ENCODE measurements at places on chromosomes 1 and 21.
A peak's percentile ranks its signal among the peaks of the same experiment; 100 is the strongest.

GRCh38 chr1:96845464-96845863, 123.9 kb downstream of the PTBP2 start:
- DNase-seq, result peak; percentile 13

DNA sequence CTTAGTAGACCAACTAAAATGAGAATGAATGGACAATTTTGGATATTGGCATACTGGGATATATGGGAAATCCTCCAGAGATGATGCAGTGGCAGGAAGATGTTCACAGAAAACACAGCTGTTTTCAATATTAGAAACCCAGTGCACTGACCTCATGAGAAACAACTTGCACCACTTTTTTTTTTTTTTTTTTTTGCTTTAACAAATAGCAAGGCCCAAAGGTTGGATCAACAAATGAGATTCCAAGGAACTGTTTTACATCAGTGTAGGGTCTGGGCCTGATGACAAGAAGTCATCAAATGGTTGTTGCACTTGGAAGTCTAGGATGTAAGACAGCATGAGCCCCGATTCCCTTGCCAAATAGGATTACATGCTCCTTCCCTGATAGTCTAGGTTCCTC, 110.7 kb downstream of the SLC25A24 start:
- peak; percentile 0 for DNase-seq

GRCh38 chr1:29043274-29043965, 80.3 kb downstream of the TMEM200B start:
- DNase-seq, result no peak

- DNase-seq, result no peak
Measured at GRCh38 chr1:109259674-109260557, 10.6 kb downstream of the CELSR2 start.

- peak; percentile 52 for DNase-seq
Measured at GRCh38 chr1:200183637-200184036, 156.1 kb downstream of the NR5A2 start.

DNA sequence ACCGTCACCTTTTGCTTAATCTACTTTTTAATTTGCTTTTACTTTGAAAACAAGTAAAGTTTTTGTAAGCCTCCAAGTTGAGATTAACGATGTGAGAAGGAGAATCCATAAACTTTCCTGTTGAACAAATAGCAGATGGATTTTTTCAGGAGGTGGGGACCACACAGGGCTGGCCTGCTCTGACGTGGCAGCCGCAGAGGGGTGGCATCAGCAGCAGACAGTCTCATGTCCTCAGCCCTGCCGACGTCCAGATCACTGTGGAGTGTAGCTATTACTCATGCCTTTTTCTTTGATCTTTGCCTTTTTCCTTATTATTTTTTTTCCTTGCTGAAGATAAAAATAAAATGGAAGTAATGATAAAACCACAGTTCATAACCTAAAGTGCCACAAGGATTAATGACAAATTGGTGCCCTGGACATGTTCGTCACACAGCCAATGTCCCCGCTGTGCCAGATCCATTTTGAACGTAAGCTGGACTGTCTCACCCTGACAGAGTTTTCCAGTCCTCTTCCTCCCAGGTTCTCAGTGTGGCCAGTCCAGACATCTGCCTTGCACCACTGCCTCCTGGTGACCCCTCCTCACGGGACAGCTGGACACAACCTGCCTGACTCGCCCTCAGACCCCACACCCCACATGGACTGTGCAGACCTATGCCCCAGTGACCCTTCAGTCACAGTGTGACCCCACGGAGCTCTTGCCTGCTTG, 15.4 kb upstream of the ZBTB21 start:
- peak; percentile 90 for DNase-seq

DNA sequence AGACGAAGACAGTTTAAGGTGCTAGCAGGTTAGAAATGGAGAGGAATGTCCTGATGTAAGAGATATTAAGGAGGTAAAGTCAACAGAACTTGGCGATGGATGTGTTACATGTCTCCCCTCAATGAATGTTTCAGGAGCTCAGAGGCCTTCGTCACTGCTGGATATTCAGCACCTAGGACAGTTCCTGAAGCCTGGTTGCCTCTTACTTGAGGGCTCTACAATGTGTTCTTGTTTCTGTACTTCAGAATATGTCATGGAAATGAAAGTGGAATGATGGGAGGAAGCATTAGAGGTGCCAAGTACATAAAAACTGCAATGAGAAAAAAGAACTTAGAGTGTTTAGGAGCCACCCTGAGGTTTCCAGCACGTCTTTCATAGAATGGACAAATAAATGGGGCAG, 17.7 kb downstream of the TNR start:
- DNase-seq, result peak; percentile 22

DNA sequence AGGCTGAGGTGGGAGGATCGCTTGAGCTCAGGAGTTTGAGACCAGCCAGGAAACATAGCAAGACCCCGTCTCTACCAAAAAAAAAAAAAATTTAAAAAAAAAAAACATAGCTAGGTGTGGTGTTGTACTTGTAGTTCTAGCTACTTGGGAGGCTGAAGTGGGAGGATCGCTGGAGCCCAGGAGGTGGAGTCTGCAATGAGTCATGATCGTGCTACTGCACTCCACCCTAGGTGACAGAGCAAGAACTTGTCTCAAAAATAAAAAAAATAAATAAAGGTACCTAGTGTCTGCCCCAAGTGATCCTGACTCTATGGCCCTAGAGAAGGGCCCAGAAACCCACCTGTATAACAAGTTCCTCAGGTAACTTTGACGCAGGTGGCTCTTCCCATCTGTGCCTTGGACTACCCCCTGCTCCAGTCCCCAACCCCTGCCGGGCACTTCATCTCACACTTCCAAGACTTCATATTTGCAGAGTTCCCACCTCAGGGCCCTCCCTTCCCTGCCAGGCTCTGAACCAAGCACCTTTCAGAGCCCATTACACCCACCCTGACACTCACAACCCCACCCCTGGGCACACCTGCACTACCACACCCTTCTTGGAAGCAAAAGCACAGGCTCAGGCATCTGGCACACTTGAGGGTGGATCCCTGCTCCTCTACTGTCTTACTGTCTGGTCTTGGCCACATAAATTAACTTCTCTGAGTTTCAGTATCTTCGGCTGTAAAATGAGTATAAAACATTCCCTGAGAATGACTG, 80.2 kb upstream of the KLHDC7A start:
- DNase-seq, result no peak

- peak; percentile 100 for DNase-seq
Measured at GRCh38 chr1:55718758-55719671, 503.9 kb upstream of the USP24 start.

GRCh38 chr1:224459966-224460365, 25.4 kb upstream of the WDR26 start:
- DNase-seq, result no peak

- no peak for DNase-seq
Measured at GRCh38 chr1:8537991-8538390, 220.1 kb downstream of the SLC45A1 start.

DNA sequence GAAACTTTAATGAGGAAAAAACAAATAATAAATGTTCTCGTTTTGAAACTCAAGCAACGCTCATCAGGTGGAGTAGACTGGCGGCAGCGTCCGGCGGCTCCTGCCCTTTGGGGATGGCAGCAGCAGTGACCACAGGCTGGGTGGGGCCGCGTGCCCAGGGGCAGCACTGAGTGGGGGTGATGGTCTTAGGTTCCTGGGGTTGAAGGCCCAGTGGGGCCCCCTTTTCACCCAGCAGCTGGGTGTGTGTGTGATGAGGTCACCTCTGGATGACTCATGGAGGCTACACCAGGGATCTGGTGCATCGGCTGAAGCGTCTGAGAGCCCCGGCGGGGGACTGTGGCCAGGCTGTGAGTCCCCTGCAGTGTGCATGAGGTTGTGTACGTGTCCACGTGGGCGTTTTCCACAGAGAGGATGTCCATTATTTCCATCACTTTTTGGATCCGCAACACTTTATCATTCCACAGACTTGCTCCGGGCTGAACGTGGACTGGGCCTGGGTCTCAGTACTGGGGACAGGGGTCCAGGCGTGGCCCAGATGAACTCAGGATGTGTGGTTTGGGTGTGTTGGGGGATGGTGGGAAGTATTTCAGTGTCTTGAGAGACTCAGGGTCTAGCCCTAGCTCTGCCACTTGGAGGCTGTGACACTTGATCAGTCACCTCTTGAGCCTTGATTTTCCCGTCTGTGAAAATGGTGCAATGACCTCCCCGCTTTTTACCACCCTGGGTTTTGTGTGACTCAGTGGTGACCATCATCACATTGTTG, 25.6 kb downstream of the LDLRAP1 start:
- DNase-seq, result peak; percentile 93

- peak; percentile 91 for DNase-seq
Measured at GRCh38 chr1:182340233-182341058, 51.1 kb downstream of the GLUL start.

DNA sequence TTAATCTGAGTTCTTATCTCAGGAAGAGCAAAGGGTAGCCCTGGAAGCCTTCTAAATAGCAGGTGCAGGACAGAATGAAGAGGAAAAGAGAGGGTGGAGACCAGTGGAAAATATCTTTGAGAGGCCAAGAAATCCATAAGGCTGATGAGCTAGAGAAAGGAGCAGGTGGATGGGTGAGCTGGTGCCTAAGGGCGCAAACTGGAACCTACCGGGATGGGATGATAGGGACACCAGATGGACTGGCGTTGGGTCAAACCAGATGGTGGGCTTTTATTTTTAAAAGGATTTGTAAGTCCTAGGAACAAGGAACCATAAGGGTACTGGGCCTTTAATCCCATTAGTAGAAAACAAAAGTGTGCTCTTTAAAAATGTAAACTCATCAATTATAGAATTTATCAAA, 59.7 kb downstream of the RGL1 start:
- DNase-seq, result no peak

DNA sequence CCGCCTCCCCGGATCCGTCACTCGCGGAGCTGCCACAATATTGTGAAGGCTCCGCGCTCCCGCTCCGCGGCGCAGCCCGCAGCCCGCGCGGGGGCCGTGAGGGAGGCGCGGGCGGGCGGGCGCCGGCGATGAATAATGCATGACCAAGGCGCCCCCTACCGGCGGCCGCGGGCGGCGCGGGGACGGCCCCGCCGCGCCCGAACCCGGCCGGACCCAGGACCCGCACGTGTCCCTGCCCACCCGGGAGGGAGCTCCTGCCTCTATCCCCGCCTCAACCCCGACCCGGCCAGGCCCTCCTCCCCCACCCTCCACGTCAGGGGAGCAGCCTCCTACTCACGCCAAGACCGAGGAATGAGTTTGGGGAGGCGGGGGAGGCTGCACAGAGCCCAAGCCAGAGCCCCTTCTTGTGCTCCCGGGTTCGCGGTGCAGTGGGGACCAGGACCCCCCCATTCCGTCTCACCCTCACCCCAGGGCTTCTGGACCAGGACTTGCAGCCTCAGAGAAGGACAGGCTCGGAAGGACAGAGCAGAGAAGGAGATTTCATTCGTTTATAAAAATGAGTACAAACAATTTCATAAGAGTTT, 70.8 kb upstream of the CASZ1 start:
- DNase-seq, result peak; percentile 51

DNA sequence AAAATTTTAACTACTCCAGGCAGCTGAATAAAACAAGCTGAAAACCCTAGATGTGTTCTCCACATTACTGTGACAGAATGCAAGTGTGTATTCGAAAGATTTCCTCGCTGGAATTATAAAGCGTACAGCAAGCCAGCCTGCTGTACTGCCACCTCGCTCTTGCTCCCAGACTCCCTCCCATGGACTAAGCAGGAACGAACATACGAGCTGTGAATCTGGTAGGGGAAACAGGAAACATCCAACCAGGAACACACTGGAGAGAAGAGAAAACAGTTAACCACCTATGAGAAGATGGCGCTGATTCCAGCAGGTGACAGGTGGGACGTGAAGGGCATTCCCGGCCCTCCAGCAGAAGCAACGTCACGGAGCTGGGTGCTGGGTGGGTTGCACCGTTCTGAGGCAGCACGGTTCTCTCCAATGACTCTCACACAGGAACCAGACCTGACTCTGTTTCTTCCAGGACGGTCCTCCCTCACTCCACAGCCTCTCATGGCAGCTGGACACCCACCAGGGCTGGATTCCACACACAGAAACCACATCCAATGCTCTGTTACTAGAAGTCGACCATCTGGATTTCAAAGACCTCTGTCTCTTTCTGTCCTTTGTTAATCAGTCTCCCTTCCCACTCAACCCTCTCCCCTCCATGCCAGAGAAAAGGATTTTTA, 219.2 kb downstream of the RERE start:
- peak; percentile 47 for DNase-seq

GRCh38 chr1:115060501-115060900, 28.8 kb downstream of the TSPAN2 start:
- DNase-seq, result peak; percentile 20

- DNase-seq, result peak; percentile 75
Measured at GRCh38 chr1:31705080-31705866, 1.5 kb upstream of the COL16A1 start.

DNA sequence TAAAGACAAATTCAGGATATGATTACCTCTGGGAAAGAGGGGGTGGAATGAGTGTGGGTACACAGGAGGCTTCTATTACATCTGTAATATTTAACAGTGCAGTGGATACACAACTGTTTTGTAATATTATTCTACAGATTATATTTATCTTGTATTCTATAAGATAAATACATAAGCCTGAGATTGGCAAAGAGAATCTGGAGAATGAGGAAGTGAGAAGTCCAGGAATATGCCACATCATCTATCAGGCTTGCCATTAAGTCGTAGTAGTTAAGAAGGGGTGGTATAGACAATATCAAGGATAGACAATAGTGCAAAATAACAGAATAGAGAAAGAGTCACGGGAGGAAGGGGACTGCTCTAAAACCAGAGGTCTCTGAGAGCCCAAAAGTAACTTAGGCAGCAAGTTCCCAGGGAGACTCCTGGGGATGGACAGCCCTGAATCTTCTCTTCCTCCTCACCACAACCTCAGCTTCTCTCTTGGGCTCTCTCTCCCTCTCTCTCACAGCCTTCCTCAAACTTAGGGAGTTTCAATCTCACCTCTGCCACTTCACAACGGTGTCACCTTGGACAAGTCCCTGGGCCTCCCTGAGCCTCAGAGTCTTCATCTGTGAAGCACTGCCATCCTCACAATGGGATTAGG, 14.0 kb upstream of the PTAFR start:
- peak; percentile 50 for DNase-seq

DNA sequence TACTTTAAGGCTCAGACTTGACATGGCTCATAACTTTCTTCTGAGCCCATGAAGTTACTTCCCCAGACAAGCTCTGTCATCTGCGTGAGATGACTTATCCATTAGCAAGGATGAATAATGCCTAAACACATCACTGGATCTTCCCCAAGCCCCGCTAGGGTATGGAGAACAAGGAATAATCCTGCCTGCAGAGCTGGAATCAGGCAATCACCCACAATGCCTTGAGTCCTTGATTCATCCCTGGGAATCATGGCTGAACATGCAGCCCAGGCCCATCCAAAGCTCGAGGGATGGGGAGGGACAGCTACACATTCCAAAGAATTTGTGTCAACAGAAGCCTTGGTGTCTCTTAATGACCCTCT, 131.7 kb downstream of the PSMG1 start:
- peak; percentile 96 for DNase-seq

GRCh38 chr1:216765346-216766300, 42.4 kb upstream of the ESRRG start:
- DNase-seq, result no peak

- peak; percentile 56 for DNase-seq
Measured at GRCh38 chr1:156667610-156667967, 9.6 kb downstream of the NES start.

- no peak for DNase-seq
Measured at GRCh38 chr1:166785987-166786386, 53.3 kb upstream of the POGK start.
